Esophagus muscularis mucosa (tissue), 4 donors: ENCODE measurements at places on chromosomes 13 and 19.
A peak's percentile ranks its signal among the peaks of the same experiment; 100 is the strongest.

DNA sequence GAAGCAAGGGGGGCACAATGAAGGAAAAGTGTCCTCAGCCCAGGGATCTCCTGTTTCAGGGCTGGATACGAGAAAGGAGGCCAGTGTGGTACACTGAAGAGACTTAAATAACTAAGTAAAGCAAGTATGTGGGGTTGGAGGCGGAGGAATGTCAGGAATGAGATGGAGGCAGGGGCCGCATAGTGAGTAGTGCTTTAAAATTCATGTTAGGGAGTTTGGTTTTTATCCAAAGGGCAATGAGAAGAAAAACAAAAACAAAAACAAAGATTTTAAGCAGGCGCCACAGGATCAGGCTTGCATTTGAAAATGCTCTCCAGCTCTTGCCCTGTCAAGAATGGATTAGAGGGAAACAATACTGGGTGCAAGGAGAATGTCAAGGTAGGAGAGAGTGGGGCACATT is 273.4 kb downstream of the DCLK1 start:
- H3K27me3 ChIP-seq: no peaks in the 10 kb centered on the region
- peak overlapping the region; percentile 86 for H3K27ac ChIP-seq
- peaks cover 62% of the 10 kb centered on the region for H3K4me1 ChIP-seq

DNA sequence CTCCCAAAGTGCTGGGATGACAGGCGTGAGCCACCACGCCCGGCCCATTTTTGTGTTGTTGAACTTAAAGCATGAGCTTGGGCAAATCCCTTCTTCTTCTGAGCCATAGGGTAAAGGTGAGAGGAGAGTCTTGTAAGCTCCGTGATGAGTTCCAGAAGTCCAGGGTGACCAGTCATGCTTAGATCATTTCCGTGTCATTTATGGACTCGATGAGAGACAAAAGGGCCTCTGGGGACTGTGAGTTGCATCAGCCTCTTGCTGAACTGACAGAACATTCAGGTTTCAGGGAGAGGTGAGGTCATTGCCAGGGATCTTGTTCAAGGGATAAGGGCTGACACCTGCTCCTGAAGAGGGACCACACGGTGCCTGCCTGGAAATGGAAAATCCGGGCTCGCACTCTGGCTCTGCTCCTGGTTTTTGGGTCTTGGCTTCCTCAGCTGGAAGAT is 53.6 kb downstream of the GADD45B start:
- no peak for DNase-seq
- no peaks in the 10 kb centered on the region for H3K27me3 ChIP-seq
- H3K27ac ChIP-seq: no peak overlapping the region

- H3K4me3 ChIP-seq: peak overlapping the region; percentile 49
- DNase-seq: no peak
- H3K36me3 ChIP-seq: no peaks in the 10 kb centered on the region
- peak overlapping the region; percentile 28 for H3K27ac ChIP-seq
Measured at GRCh38 chr19:1068009-1069001, 1.3 kb downstream of the ARHGAP45 start.

DNA sequence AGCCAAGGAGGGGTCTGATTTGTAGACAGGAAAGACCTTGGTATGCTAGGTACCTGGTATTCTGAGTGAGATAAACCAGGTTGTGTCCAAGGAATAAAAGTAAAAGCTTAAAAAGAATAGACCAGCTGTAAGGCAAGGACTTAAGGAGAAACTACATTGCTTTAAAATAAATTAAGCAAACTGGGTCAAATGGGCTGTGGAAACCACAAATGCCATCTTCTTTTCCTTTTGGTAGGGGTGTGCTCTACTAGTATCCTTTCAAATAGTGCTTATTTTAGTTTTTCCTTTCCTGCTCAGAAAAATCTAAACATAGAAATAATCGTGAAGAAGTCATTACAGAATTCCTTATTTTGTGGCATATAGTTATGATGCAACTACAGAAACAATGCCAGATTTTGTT is 138.6 kb upstream of the KLF12 start:
- no peak for DNase-seq
- no peak overlapping the region for H3K4me3 ChIP-seq
- H3K4me1 ChIP-seq: no peaks in the 10 kb centered on the region
- no peaks in the 10 kb centered on the region for H3K36me3 ChIP-seq

- DNase-seq: no peak
- H3K4me1 ChIP-seq: peaks cover 58% of the 10 kb centered on the region
- peaks cover 7% of the 10 kb centered on the region for H3K36me3 ChIP-seq
- no peaks in the 10 kb centered on the region for H3K27me3 ChIP-seq
- H3K27ac ChIP-seq: peak overlapping the region; percentile 99
- no peak overlapping the region for H3K4me3 ChIP-seq
Measured at GRCh38 chr19:18308051-18308947, 14.6 kb downstream of the LSM4 start.

DNA sequence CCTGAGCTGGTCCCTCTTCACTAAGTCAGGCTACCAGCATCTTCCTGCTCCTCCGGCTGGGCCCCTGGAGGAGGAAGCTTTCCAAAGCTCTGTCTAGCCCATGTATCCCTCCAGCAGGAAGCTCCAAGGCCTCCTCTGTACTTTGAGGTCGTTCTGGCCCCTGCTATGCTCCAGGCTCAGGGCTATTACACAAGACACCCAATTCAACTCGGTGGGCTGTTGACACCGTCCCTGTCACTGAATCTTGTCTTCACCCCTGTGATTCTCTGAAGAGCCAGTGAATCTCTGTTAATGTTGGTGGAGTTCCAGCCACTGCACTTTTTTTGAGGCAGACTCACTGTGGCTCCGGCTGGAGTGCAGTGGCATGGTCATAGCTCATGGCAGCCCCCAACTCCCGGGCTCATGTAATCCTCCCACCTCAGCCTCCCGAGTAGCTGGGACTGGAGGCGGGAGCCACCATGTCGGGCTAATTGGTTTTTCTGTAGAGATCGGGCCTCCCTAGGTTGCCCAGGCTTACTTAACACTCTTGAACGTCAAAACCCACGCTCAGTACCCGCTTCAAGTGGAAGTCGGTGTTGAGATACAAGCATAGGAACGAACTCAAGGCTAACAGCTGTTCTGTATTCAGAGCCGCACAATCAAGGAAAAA is 512 bp upstream of the REX1BD start:
- H3K4me1 ChIP-seq: peaks cover 13% of the 10 kb centered on the region
- H3K27me3 ChIP-seq: no peaks in the 10 kb centered on the region
- peak overlapping the region; percentile 89 for H3K27ac ChIP-seq
- peaks cover 20% of the 10 kb centered on the region for H3K36me3 ChIP-seq
- DNase-seq: no peak
- H3K4me3 ChIP-seq: peak overlapping the region; percentile 78

DNA sequence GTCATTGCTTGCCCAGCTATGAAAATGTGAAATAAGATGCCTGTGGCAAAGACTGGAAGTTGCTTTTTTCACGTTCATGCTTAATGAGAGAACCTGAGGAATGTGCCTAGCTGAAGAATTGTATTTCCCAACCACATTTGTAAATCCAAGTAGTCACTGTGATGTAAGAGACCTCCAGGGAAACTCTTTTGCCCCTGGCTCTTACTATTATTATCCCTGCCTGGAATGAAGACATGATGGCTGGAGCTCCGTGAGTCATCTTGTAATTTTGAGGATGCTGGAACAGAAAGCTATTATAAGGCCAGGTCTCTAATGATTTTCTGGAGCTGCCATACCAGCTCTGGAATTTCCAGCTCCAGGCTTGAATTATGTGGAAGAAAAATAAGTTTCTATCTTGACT is 894.3 kb downstream of the DIAPH3 start:
- no peak for DNase-seq
- H3K27ac ChIP-seq: no peak overlapping the region
- no peaks in the 10 kb centered on the region for H3K4me1 ChIP-seq
- no peaks in the 10 kb centered on the region for H3K36me3 ChIP-seq
- no peaks in the 10 kb centered on the region for H3K27me3 ChIP-seq

GRCh38 chr19:41328157-41328841 is 18.3 kb downstream of the CCDC97 start:
- no peaks in the 10 kb centered on the region for H3K27me3 ChIP-seq
- H3K4me1 ChIP-seq: peaks cover 52% of the 10 kb centered on the region
- H3K4me3 ChIP-seq: no peak overlapping the region

- H3K27ac ChIP-seq: peak overlapping the region; percentile 70
- no peak for DNase-seq
- H3K4me3 ChIP-seq: no peak overlapping the region
- H3K27me3 ChIP-seq: no peaks in the 10 kb centered on the region
- no peaks in the 10 kb centered on the region for H3K36me3 ChIP-seq
Measured at GRCh38 chr19:35120492-35120891, 4.9 kb downstream of the FXYD3 start.

DNA sequence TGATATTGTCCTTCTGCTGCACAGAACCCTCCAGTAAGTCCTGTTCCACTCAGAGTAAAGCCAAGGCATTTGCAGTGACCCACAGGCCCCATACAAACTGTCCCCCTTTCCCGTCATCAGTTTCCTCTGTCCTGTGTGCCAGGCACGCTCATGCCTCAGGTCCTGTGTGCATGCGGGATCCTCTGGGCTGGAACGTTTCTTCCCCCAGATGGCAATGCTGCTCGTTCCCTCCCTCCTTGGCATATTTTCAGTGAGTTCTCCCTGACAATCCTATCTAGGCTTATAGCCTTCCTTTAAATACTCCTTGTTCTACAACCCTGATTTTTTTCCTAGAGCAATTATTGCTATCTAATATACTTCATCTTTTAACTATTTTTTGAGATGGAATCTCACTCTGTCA is 5.7 kb downstream of the OPA3 start:
- H3K4me1 ChIP-seq: peaks cover 35% of the 10 kb centered on the region
- H3K27ac ChIP-seq: peak overlapping the region; percentile 73
- no peak for DNase-seq
- no peaks in the 10 kb centered on the region for H3K27me3 ChIP-seq
- peaks cover 4% of the 10 kb centered on the region for H3K36me3 ChIP-seq
- H3K4me3 ChIP-seq: no peak overlapping the region

DNA sequence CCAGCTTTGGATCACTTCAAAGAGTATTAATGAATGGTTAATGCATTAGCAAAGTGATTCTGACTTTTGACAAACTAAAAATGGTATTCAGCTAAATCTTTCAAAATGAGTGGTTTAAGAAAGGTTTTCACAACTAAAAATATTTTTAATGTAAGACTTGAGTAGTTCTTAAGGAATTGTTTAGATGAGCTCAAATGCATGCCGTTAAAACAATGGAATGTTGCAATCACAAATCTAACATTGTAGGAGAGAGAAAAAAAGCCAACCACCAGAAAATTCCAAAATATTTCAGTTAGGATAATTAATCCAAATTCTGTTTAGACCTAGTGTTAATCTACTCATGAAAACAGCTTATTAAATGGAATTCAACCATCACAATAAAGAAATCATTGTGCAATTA is 1044.8 kb upstream of the SLC10A2 start:
- no peak overlapping the region for H3K27ac ChIP-seq
- no peak overlapping the region for H3K4me3 ChIP-seq
- no peak for DNase-seq
- H3K36me3 ChIP-seq: no peaks in the 10 kb centered on the region

DNA sequence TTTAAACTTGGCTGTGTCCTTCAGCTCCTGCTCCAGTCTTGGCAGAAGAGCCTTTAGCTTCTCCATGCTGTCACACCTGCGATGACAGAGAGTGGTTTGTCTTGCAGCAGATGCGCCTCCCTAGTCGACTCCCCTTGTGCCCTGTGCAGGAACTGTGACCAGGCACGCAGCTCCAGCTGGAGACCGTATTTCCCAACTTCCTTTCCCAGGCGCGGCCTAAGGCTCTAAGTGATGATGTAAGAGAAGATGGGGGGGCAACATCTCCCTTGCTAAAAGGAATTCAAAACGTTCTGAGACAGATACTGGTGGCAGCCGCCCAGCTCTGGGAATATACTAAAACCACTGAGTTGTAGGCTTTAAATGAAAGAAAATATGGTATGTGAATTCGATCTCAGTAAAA is 16.3 kb downstream of the DCUN1D2 start:
- H3K27me3 ChIP-seq: no peaks in the 10 kb centered on the region
- H3K4me3 ChIP-seq: no peak overlapping the region
- DNase-seq: peak; percentile 75
- H3K27ac ChIP-seq: no peak overlapping the region

DNA sequence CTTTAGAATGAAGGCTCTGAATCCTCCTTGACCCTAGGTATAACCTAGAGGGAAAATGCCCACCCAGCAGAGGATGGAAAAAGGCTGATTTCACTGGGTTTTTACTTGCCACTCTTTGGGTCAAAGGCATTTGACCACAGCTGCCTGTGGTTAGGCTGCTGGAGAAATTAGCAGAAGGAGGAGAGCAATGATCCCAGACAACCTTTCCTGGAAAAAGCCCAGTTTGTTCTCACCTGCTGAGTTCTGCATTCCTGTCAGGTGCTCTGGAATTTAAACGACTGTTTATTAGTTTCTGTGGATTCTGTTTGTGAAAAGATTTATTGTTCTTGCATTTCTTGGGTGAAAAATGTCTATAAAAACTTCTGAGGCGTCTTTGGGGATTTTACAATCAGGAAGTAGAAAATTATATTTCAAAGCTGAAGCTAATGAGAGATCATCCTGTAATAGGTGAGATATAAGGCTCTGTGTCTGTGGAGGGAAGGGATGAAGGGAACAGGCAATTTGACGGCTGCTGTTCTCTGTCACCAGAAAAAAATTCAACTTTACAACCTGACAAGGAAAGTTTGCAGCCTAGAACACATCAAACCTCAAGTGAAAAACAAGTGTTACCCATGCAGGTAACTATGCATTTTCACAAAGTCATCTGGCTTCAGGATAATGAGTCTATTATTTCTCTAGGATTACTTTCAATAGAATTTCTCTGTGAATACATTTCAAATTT is 519.7 kb downstream of the DIAPH3 start:
- no peaks in the 10 kb centered on the region for H3K4me1 ChIP-seq
- H3K27me3 ChIP-seq: no peaks in the 10 kb centered on the region
- H3K27ac ChIP-seq: no peak overlapping the region
- H3K36me3 ChIP-seq: no peaks in the 10 kb centered on the region
- no peak overlapping the region for H3K4me3 ChIP-seq

DNA sequence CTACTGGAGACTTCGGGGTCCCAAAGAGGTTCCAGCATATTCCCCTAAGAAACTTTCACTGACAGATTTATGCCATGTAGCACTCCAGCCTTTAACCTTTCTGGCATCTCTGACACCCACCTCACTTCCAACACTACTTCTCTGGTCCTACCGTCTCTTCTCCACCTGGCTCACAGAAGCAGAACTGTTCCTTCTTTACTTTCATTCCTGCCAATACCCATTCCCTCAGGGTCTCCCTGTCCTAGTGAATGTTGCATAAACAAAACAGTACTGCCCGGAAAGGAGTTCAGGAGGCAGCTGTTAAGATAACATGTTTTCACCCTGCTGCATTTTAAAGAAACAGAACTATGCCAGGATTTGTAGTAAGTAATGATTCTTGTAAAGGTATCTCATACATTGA is 136.0 kb upstream of the MIR17HG start:
- H3K36me3 ChIP-seq: no peaks in the 10 kb centered on the region
- DNase-seq: no peak
- no peaks in the 10 kb centered on the region for H3K4me1 ChIP-seq
- H3K27me3 ChIP-seq: no peaks in the 10 kb centered on the region
- no peak overlapping the region for H3K27ac ChIP-seq

DNA sequence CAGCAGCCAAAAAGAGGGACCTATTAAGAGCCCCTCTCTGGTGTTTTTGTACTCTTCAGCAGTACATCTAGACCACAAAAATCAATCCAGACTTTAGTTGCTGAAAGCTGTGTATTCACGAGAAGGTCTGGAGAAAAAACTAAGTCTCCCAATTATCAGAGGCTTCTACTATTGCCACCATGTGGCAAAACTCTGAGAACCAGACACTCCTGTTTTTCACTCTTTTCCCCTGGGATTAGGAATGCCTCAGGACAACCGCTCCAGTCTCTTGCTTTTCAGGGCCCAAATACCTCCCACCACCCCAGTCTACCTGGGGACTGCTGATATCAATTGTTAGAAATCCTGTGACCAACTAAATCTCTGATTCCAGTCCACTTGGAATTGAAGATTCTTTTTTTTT is 30.1 kb upstream of the OBI1 start:
- no peaks in the 10 kb centered on the region for H3K36me3 ChIP-seq
- H3K27ac ChIP-seq: no peak overlapping the region
- no peak for DNase-seq
- H3K4me1 ChIP-seq: no peaks in the 10 kb centered on the region
- no peaks in the 10 kb centered on the region for H3K27me3 ChIP-seq
